ENCODE measurements at places on chromosomes 7 and 10.

DNA sequence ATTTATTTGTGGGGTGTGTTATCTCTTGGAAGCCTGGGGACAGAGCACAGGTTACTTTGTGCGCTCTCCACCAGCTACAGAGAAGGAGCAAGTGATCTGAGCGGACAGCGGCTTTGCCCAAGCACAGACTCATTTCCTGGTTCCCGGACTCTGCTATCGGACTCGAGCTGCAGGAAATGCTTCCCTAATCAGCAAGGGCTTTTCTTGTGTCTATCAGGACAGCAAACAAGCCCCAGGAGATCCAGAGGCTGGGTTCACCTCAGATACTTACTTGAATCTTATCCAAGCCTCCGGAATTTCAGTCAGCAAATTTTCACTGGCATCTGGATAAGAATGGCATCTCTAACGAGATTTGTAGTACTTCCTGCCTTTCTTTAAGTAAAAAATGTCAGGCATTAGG, 27.8 kb downstream of the MRC1 start:
- no peak for DNase-seq

DNA sequence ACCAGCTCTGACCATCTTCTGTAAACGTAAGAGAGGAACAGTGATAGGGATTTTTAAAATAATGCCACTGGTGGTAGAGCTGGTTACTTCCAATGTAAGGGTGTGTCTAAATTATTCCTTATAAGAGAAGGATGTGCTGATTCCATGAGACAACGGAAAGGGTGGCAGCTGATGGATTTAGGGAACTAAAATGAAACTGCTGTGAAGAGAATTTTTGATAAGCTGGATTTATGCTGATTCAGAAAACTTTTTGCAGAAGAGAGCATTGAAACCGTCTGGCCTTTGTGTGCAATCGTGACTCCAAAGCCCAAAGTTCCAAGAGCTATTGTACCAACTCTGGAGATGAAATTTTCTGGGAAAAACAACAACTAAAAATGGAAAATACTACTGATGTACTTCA, 301.0 kb downstream of the PRPF18 start:
- DNase-seq: no peak

- DNase-seq: no peak
Observed at GRCh38 chr10:71889388-71889987, 38.4 kb upstream of the PSAP start.

GRCh38 chr7:1512781-1513656, 8.8 kb upstream of the INTS1 start:
- no peak for DNase-seq

- DNase-seq: no peak
Observed at GRCh38 chr10:7085913-7086589, 324.8 kb downstream of the SFMBT2 start.

DNA sequence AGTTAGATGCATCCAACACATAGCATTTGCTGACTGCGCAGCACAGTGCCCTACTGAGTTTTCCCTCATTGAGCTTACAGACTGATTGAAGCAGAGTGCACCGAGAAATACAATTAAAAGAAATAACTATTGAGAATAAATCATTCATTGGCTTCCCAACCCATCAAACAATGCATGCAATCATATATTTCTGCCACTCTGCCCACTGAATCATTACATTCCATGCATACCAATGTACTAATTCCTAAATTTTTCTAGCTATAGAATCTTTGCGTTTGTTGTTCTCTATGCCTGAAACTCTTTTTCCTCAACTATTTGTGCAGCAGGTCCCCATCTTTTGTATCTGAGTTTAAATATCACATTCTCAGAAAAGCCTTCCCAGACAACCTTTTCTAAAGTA, 783.8 kb downstream of the SORCS1 start:
- no peak for DNase-seq

DNA sequence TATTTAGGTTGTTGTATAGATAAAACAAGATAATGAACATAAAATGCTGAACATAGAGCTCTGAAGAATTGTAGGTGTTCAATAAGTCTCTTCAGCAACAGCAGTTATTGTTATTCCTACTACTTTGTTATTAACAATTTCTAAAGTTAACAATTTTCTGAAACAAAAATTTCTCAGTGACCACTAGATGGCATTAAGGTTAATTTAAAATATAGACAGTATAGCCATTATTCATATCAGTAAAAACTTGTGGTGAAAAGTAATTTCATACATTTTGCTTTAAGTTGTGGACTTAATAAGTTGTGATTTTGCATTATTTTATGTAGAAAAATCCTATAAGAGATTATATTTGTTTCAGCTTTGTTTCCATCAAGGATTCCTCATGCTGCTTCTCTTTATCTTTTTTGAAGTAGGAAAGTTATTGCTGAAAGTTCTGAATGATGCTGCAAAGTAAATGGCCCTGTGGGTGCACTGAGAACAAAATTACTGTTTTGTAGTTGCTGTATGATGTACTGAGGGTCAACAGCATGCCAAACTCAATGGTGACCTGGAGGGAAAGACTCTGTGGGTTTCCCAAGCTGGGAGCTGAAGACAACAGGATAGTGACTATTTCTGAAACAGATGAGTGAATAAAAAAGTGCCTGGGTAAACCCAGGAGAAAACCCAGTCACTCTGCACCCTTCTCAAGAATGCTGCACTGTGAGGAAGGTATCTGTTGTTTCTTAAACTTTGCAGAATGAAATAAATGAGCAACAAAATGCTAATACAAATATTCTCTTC, 253.6 kb downstream of the KIF20B start:
- DNase-seq: no peak

GRCh38 chr10:122780391-122780790, 65.3 kb downstream of the CUZD1 start:
- DNase-seq: no peak

GRCh38 chr7:27910326-27910725, 170.4 kb downstream of the TAX1BP1 start:
- DNase-seq: no peak

- no peak for DNase-seq
Observed at GRCh38 chr7:120163449-120163848, 109.5 kb upstream of the KCND2 start.

DNA sequence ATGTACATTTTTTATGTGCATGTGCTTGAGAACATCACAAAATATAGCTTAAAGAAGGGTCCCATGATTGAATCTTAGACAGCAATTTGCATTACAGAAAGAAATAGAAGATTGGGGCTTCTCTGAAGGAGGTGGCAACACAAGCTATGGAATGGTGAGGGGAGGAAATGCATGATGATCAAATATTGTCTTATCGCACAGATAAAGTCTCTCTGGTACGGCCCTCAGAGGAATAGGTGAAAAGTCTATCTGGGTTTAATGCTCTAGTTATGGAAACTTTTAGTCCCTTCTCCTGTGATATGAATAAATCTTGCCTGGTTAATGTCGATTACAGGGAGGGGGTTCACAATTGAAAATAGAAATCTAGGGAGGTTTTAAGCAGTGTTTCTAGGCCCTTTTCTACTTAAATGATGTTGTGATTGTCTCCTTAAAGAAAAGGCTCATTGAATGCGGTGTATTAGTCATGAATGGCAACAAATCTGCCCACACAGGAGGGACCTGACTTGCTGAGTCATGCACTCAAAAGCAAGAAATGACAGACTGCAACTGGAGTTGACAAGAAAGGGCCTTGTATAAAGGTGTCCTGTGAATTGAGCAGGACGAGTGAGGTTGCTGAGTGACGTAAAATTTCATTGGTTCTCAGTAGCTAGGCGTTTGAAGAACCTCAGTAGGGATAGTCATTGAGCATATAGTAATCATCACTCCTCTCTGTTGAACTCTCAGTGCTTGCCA, 133.4 kb upstream of the CSTF2T start:
- DNase-seq: no peak

DNA sequence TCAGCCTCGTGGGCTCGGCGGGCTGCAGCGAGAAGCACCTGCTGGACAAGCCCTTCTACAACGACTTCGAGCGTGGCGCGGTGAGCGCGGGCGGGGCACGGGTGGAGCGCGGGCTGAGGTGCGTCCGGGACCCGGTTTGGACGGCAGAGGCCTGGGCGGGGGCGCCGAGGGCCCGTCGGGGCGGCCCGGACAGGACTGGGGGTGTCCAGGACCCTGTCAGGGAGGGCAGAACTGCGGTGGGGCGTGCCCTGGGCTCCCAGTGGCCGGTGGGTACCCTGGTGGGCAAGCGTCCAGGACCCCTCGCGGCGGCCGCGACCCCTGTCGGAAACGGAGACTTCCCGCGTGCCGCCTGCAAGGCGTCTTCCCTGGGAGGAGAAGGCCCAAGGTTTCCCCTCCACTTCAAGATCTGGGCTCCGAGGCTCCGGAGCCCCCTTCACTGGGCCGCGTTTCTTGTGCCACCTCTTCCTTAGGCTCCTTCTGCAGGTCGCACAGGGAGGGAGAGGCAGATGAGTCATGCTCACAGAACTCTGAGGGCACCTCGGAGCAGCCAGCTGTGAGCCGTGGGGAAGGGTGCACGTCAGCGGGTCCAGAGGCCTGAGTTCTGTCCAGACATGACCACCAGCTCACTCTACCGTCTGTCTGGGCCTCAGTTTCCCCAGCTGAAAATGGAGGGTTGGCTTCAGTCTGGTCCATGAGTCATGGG, 485 bp downstream of the ALOX5 start:
- DNase-seq: no peak

All from stimulated activated CD8-positive, alpha-beta memory T cell treated with anti-CD3 and anti-CD28 coated beads, Interleukin-7, amount 100 ng/mL, for 1 hour (primary cell).